Activated CD8-positive, alpha-beta memory T cell treated with anti-CD3 and anti-CD28 coated beads for 24 hours (primary cell): ENCODE measurements at places on chromosomes 6 and 20.
A peak's percentile ranks its signal among the peaks of the same experiment; 100 is the strongest.

DNA sequence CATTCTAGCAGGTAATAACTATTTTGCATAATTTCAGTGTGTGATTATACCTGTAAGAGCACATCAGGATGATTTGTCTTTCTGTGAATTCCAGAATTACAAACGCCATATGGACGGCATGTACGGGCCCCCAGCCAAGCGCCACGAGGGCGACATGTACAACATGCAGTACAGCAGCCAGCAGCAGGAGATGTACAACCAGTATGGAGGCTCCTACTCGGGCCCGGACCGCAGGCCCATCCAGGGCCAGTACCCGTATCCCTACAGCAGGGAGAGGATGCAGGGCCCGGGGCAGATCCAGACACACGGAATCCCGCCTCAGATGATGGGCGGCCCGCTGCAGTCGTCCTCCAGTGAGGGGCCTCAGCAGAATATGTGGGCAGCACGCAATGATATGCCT, 122.7 kb downstream of the TMEM242 start:
- DNase-seq: no peak

DNA sequence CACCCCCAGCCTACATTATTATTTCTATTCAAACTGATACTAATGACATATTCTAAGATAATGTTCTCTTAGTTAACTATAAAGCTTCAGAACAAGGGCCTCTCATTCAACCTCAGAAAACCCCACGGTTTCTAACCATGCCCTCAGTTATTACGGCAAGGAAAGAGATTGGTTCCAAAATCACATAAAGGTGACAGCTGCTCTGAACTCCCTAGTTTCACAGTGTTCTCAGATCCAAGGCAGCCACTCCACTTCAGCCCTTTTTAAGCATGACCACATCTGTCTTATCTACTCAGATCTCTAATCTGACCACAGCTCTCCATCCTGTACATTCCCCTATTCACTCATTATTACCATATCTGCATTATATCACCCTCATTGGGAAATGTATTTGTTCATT, 98.8 kb upstream of the CEP85L start:
- DNase-seq: no peak

- no peak for DNase-seq
These were observed 236.7 kb downstream of the CDC5L start for GRCh38 chr6:44624226-44624625.

- peak; percentile 60 for DNase-seq
These were observed 28.3 kb downstream of the RSPO4 start for GRCh38 chr20:973785-974194.

- DNase-seq: no peak
These were observed 65.4 kb downstream of the RPRD1B start for GRCh38 chr20:38098952-38099351.

- no peak for DNase-seq
These were observed 506 bp downstream of the CITED2 start for GRCh38 chr6:139373928-139374356.

- DNase-seq: no peak
These were observed 335.0 kb upstream of the KCNQ5 start for GRCh38 chr6:72286911-72287311.

- DNase-seq: no peak
These were observed 32.1 kb upstream of the JAG1 start for GRCh38 chr20:10705801-10706459.

DNA sequence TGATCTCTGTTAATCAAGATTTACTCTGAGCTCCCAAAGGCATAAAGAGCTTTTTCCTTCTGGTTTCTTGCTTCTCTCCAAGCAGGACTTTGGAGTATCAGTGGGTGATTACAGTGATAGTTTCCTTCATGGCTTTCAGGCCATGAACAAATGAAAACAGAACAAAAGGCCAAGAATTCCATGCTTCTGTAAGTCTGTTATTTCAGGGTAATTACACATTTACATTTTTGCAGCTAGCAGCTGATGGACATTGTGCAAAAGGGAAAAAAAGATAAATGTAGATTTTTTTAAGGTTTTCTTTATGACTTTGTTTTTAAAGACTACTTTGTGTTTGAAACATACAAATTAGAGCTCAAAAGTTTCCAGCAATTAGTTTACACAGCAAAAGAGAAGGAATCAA, 441.6 kb downstream of the PLCB1 start:
- no peak for DNase-seq

- DNase-seq: no peak
These were observed 480.7 kb downstream of the RFPL4B start for GRCh38 chr6:112827793-112828192.
